G401 (cell line): ENCODE measurements at places on chromosomes 5 and 9. TPM values are rescaled to one million over a fixed set of nuclear protein-coding genes. Genes with fewer than 3 reads are reported as not detected.

NRG2 gene
- 1.5 and 2.0 TPM in 2 replicates for total RNA-seq

TAL2 gene
- total RNA-seq, result not detected in 2 replicates

GRCh38 chr5:44365345-44365744 lies 23.9 kb downstream of the FGF10 start:
- DNase-seq, result no peak

DNA sequence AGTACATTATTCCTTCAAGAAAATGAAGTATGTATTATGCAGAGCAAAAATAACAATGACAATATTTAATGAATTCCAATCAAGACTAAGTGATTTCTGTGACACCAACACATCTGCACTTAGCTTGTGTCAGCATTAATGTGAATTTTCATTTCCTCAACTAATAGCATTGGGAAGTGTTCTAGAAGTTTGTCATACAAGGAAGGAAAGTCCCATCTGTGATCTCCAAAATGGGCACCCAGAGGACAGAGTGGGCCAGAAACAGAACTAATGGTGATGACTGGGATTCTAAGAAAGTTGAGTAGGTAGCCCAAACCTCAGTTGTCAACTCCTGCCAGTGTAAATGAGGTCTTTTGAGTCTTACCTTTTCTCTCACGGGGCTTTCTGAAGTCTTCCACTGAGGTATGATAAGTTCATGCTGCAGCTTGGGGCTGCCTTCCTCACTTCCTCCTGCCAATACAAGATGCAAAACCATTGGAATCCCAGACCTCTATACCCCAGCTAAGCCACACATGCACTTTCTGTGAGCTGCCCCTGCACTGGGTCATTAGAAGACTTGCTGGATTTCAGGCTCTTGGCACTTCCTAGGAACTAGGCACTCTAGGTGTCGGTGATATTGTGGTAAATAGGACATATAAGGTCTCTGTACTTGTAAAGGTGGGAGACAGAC lies 4.9 kb downstream of the ADAM19 start:
- DNase-seq, result no peak

- peak; percentile 1 for DNase-seq
These were observed 81.3 kb downstream of the IZUMO3 start for GRCh38 chr9:24464319-24464951.

- no peak for DNase-seq
These were observed 438.6 kb downstream of the AGTPBP1 start for GRCh38 chr9:85302938-85303756.

DNA sequence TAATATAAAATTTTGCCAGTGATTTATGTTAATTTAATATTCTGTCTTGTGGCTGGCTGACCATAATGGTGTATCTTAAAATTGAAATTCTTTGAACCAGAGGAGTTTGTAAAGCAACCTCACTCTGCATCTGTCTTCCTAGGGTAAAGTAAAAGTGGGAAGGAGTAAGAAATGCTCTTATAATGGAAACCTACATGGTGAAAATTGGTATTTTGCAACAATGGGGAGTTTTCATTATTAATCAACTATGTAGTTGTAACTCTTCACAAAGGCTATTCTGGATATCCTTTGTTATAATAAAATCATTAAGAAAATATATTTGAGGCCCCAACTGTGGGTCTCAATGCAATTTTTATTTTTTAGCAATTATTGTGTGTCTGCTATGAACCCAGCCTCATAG lies 44.2 kb downstream of the SNX30 start:
- DNase-seq, result no peak
